ENCODE measurements at places on chromosomes 1 and 21.

DNA sequence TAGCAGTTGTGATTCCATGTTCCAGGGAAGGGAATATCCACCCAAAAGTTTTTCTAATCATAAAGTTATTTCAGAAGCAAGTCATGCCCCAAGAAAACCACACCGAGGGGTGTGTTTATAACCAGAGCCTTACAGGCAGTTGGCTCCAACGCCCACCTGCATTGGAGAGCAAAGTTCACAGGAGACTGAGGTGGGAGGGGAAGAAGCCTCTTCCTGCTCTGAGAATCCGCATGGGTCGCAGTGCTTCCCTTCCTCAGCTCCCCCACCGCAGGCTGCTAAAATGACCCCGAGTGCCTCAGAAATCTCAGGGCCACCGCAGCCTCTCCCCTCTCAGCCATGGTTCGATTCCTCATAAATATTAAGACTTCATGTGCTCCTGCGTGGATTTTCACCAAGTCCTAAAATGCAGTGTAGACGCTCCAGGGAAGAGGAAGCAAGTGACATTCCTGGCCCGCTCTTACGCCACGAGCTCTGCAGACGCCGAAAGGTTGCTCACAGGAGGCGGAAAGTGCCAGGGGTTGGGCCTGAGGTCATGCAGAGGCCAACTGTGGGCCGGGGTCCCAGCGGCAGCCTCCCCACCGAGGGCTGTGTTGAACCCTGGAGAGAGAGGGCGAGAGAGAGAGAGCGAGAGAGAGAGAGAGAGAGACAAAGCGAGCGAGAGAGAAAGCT lies 13.4 kb upstream of the SPSB1 start:
- no peak for DNase-seq

GRCh38 chr1:236480758-236481436 lies 42.9 kb upstream of the LGALS8 start:
- no peak for DNase-seq

DNA sequence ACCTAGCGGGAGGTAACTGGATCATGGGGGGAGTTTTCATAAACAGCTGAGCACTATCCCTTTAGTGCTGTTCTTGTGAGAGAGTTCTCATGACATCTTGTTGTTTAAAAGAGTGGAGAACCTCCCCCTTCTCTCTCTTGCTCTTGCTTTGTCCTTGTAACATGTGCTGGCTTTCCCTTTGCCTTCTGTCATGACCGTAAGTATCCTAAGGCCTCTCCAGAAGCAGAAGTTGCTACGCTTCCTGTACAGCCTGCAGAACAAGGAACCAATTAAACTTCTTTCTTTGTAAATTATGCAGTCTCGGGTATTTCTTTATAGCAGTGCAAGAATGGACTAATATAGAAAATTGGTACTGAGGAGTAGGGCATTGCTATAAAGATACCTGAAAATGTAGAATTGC lies 515.6 kb downstream of the NEGR1 start:
- no peak for DNase-seq

GRCh38 chr1:94119796-94120569 lies 965 bp downstream of the ABCA4 start:
- no peak for DNase-seq

- DNase-seq, result no peak
Measured at GRCh38 chr21:33942426-33942825, 26.8 kb upstream of the ATP5PO start.

- DNase-seq, result no peak
Measured at GRCh38 chr1:46490656-46491442, 1.2 kb downstream of the DMBX1 start.

- no peak for DNase-seq
Measured at GRCh38 chr1:107935396-107936064, 29.4 kb downstream of the VAV3 start.

GRCh38 chr1:228687587-228687986 lies 47.7 kb upstream of the RHOU start:
- no peak for DNase-seq

DNA sequence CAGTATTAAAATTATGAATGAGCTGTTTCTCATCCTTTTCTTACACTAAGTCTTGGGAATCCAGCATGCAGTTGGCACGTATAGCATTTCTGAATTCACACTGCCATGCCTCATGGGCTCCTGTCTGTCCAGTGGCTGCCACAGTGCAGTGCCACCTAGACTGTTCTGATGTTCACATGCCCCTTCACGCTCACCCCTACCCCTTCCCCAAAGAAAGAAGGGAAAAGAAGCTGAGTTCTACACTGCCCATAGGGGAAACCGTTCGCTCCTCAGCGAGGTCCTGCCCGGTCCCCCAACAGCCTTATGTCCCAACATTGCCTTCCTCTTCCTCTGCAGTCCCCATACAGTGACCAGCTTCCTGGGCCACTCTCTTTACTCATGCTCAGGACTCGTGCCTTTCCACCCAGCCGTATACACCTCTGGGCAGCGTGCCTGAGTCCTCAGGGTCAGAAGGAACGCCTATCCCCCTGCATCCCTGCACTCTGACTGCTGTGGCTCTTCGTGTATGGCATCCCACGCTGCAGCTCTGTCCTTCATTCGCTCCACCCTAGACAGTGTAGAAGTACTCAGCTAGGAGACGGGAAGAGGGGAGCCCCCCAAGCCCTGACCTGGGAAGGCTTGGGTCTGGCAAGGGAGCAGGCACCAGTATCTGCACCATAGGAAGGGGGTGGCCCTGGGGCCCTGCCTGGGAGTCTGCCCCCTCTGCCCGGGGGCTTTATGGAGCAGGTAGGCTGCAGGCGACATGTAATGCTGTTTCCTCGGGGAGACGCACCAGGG lies 24.1 kb upstream of the ARF1 start:
- no peak for DNase-seq

DNA sequence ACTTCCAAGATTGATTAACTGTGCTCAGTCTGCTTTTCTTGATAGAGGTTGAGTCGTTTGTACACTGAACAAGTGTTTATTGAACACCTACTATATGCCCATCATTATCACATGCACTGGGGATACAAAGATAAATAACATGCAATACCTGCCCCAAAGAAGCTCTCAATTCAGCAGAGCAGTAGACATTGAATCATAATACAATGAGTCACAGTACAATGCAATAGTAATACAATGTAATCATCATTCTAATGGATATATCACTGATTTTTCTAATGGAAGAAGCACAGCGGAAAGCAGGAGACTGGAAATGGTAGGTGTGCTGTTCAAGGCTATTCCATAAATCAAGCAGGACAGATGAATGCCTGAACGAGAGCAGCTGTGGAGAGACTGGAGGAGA lies 3.7 kb upstream of the SEC16B start:
- DNase-seq, result no peak

GRCh38 chr1:216049741-216050430 lies 373.4 kb downstream of the USH2A start:
- no peak for DNase-seq

Data from GM04504 (cell line).